ENCODE measurements at places on chromosomes 1 and 21. TPM values are rescaled to one million over a fixed set of nuclear protein-coding genes. Genes with fewer than 3 reads are reported as not detected.

Gene CD2
- total RNA-seq = not detected

Gene OPTC
- total RNA-seq = not detected

Gene ACTL8
- 0.23 TPM for total RNA-seq

Gene TXLNA
- total RNA-seq = 64.8 TPM

Gene SPRR2F
- not detected for total RNA-seq

Gene FNDC5
- total RNA-seq = not detected

Gene FAM151A
- total RNA-seq = not detected

Gene SH2D2A
- total RNA-seq = 27.9 TPM

Gene SLC35E2B
- 35.4 TPM for total RNA-seq

Gene OR2T11
- not detected for total RNA-seq

Gene LEMD1
- total RNA-seq = 1.4 TPM

Gene CFHR2
- total RNA-seq = not detected

Gene KCNK2
- total RNA-seq = 5.7 TPM

Gene BRDT
- not detected for total RNA-seq

Gene FLVCR1
- 17.9 TPM for total RNA-seq

Gene KIF2C
- total RNA-seq = 20.8 TPM

Gene FCRLB
- 1.3 TPM for total RNA-seq

Gene NDUFS2
- 139 TPM for total RNA-seq

Gene LCE2A
- not detected for total RNA-seq

All from MCF 10A (cell line).